Fibroblast of skin of abdomen (primary cell): ENCODE measurements at places on chromosomes 11 and 22.

DNA sequence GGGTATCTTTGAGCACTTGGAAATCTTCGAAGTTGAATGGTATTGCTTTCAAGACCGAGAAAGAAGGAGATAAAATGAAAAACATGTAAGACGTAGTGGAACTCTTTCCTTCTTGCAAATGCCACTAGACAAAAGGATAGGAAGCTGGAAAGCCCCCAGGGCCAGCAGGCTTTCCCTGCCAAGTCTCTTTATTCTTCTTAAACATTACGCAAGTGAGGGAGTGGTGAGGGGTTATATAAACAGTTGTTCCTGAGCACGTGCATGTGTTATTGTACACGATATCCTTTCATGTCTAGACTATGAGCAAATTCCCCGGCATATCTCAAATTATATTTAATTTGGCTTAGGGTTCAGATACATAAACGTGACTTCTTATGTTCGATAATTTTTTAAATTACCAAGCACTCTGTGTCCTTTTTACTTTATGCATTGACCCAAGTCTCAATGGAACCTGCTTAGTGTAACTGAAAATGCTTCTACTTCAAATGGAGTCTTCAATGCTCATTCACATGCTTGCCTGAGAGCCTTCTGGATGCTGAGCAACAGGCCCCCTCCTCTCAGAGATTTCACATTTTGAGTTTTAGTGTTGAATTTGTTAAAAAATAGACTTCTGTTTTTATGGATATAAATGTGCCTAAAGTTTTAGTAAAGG, 59.0 kb downstream of the PPP2R1B start:
- peak; percentile 12 for DNase-seq

DNA sequence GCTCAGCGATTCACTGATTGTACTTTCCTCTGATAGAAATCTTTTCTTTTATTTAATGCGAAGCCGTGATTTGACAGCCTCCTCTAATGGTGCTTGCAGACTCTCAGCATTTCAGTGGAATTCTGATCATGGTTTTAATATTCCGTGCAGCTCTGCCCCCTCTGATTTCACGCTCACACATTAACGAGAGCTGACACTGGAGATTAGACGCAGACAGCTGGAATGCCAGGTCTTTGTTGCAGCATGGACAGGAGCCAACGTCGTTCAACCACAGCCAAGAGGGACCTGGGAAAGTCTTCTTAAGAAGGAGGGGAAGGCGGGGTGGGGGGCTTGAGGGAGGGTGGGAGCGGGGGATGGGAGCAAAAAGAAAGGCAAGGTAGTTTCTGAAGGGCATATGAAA, 186.4 kb downstream of the BLID start:
- peak; percentile 91 for DNase-seq

DNA sequence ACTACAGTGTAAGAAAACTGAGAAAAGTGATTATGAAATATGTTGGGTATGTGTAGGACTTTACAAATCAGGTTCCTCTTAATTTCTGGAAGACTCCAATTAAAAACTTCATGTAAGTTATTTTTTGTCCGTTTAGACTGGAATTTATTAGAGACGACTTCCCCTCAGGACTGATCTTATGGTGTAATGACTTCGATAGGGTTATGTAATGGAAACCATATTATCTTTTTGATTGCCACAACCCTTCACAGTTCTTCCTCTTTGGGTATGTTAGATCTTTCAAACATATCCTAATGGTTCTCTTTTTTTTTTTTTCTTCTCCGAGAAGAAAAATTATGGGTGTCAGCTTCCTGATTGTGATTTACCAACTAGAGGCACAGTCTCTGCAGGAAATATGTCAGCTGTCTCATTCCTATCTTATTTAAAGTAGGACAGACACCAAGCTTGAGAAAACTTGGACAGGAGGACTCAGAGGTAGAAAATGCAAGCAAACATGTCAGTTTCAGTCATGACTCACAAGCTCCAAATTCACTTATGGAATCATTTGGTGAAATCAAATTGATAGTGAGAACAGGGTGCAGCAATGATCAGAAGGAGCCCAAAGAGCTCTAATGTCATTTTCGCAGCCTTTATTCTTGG, 11.1 kb upstream of the LDLRAD3 start:
- peak; percentile 78 for DNase-seq

DNA sequence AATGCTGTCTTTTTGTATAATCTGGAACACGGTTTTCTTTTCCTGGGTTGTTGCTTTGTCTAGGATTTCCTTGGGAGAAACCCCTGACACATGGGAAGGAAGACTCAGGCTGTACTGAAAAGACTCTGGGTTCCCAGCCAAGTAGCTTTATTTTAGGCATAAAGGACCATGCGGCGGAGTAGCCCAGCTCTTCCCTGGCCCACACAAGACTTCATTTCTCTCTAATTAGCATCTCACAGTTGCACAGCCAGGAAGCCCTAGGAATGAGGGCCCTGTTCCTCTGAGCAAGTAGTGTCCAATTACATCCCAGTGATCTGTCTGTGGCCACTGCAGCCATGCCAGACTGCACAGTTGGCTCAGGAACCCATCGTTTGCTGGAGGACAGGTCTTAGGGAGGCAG, 319.5 kb downstream of the TENM4 start:
- DNase-seq = peak; percentile 10

DNA sequence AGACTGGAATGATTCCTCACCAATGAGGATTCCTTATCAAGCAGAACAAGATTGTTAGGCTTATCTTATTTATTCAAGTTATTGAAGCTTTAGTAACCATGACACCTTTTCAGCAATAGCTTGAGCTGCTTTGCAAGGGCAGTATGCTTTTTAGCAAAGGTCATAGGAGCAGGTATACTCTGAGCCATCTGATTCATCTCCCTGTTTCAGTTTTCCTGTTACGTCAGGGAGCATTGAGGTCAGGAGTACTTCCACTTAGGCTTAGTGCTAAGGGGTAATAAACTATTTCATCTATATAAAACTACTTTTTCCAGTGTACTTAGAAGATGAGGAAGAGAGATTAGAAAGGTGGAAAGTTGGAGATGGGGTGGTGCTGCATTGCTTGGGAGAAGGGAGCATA, 17.7 kb upstream of the ANKRD42 start:
- no peak for DNase-seq

- DNase-seq = no peak
Observed at GRCh38 chr11:67584881-67585873, 1.6 kb downstream of the GSTP1 start.

GRCh38 chr11:33256813-33257159, 395 bp upstream of the HIPK3 start:
- DNase-seq = no peak
